Brain microvascular endothelial cell (primary cell): ENCODE measurements at places on chromosomes 12 and 14.

- DNase-seq = no peak
These were observed 44.7 kb downstream of the PALS1 start for GRCh38 chr14:67285876-67286452.

DNA sequence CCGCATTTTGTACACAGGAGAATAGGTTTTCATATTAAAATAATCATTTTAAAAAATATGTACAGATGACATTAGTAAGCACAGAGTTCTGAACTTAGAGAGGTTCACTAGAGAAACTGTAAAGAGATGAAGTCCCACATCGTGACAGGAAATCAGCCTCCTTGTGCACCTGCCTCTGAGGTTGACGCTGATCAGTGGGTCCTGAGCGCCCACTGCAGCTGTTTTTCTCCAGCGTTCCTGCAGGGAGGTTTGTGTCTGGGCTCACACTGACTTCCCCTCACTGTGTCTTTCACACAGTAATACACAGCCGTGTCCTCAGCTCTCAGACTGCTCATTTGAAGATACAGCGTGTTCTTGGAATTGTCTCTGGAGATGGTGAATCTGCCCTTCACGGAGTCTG is 561.5 kb downstream of the TMEM121 start:
- no peak for DNase-seq

GRCh38 chr12:1131811-1132224 is 140.8 kb downstream of the ERC1 start:
- no peak for DNase-seq

DNA sequence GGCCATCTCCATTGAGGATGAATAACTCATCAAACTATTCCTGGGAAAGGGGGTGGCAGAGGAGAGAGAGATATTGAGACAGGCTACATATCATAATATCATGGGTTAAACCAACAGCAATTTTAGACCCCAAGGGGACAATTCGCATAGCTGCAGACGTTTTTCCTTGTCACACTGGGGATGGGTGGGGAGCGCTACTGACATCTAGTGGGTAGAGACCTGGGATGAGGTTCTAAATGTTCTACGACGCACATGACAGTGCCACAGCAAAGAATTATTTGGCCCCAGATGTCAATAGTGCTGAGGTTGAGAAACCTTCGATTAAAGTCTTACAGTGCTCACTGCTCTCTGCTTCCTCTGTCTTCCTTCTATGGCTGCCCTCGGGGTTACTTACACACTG is 425.6 kb downstream of the NRXN3 start:
- no peak for DNase-seq

DNA sequence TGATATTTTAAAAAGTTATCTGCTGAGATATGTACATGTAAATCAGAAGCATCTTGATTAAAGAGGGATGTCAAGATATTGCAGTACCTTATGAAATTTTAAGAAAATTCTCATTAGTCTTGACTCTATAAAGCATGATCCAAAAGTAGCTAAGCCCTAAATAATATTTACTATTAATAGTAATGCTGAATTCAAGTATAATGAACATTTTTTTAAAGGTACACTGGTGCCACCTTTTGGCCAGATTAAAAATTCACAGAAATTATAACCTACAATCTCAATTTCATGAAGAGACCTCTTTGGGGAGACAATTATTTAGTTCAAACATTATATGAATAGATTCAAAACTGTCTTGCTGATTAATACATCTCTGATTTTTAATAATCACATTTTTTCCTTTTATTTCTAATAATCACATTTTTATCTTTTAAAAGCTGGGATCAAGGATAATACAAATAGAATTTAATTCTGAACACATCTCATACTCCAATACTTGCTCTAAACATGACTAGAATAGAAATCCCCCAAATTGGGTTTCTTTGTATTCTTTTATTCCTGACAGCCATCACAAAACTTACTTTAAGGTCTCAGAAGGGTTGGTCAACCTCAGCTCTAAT is 13.4 kb downstream of the AKAP5 start:
- peak; percentile 9 for DNase-seq

GRCh38 chr14:36506732-36507614 is 13.1 kb downstream of the NKX2-1 start:
- no peak for DNase-seq

GRCh38 chr14:83624541-83624940 is 1905.4 kb upstream of the FLRT2 start:
- no peak for DNase-seq

GRCh38 chr12:120826335-120826734 is 77.8 kb downstream of the SPPL3 start:
- no peak for DNase-seq

DNA sequence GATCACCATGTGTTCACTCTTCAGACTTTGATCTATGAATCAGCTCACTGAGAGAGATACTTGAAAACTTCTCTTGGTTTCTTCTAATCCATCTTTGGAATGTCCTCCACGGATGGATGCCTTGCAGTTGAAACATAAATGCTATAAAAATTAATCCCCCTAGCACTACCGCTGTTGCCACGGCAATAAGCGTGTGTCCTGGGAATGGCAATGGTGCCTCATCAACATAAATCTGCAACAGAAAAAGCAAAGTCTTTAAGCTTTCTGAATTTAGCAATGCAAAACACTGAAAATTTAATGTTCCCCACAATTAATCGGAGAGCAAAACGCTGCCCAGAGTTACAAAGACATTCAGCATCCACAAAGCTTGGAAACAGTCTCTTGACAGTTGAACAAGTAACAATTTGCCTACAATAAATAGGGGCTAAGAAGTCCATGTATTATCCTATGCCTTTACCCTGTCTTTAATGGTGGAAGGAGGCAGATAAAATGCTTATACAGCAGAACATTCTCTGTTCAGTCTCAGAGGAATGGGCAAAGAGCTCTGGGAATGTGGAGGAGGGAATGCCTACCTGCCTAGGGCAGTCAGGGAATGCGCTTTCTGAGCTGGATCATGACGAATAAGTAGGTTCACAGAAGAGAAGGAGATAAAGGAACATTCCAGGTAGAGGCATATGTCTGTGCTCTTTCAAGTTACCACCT is 70.9 kb upstream of the PPP4R3A start:
- no peak for DNase-seq

DNA sequence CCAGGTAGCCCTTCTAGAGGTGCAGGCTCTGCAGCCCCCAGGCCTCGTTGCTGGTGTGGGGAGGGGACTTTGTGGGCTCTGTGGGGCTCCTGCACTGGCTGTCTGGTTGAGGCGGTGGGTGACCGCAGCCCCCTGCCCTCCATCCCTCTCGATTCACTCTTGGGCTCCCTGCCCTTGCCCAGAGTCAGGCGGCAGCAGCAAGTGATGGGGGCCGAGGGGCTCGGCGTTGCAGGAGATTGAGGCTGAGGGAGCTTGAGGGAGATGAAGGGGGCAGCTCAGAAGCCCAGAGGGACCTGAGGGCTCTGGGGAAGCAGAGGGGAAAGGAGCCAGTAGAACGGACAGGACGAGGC is 9.5 kb upstream of the LRTM2 start:
- DNase-seq = no peak
